Activated CD4-positive, CD25-positive, alpha-beta regulatory T cell (primary cell): ENCODE measurements at places on chromosomes 7 and 10.

- no peak for DNase-seq
Observed at GRCh38 chr7:27960415-27960814, 220.2 kb downstream of the JAZF1 start.

DNA sequence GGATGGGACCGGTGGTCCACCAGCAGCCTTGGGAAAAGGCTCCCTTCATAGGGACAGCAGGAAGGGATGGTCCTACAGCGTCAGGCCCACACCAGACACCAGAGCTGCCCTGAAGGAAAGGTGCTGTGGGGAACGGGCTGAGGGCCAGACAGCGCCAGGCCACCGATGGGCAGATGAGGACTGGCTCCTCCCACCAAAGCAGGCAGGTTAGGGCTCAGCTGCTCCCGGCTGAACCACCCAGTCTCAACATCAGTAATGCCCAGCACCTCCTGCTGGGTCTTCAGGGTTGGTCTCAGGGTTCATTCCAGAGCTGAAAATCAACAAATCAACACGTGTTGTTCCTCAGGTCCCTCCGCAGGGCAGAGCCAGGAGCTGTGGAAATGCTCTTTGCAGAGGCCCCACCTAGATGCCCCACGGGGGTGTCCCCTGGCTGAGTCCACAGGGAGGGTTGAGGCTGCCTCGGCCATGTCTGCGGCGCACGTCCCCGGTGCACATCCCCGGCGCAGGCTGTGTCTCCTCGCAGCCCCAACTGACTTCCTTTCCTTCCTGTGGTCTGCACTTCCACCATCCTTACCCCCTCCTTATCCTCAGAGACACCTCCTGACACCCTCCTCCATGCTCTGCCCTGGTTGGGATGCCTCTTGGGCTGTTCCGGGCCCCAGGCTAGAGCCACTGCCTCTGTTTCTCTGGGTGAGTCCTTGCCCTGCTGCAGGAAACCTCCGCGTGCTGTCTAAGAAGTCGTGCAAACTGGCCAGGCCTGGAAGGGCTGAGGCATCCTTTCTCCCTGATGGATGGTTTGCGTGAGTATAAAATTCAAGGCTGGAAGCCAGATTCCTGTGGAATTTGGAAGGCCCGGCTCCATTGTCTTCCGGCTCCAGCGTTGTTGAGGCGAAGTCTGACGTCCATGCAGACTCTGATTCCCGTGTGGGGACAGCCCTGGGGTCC lies 32.8 kb upstream of the CFAP46 start:
- DNase-seq, result no peak

DNA sequence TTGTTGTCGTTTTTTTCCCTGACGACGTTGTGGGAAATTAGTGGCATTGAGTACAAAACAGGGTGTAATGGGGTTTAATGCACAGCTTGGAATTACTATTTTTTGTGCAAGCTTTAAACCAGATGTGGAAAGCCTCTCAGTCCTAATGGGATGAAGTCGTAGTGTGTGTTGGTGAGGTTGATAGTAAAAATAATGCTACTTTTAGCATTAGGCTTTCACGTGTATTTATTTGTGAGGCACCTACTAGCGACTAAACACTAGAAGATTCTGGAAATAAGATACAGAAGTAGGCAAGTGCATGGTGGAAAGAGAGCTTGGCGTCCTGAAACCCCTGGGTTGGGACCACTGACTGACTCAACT lies 588 bp upstream of the ORC5 start:
- no peak for DNase-seq

- no peak for DNase-seq
Observed at GRCh38 chr7:10225275-10225674, 748.4 kb upstream of the PHF14 start.

DNA sequence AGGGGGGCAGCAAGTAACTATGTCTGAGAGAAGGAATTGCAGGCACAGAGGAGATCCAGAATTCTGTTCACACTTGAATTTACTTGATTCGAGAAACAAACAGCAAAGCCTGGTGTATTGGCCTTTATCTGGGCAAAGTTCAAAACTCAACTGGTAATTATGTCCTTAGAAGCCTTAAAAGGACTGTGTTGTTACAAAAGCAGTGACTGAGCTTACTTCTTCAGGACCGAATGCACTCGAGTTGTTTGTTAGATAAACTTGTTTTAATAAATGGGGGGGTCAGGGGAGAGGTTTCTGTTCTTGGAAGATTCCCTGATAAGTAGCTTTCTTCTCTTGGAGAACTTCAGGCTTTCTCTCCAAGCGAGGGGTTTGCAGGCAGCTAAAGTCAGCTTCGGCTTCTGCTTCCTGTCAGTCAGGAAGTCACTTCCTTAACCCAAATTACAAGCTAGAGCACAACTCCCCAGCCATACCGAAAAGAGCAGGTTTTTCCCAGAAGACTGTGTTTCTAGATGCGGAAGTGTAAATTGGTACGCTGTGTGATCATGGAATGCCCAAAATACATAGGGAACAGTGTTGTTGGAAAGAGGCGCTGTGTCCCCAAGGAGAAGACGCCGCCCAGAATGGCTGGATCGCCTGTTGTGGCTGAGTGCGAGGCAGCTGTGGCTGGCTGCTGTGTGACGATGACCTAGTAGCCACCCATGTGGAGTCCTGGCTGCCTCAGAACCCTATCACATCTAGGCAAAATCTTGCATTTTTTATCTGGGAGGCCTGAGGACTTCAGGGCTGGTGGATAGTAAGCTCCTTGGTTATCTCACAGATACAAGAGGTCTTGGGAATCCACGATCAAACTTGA lies 110.4 kb downstream of the TCF7L2 start:
- no peak for DNase-seq

- no peak for DNase-seq
Observed at GRCh38 chr7:80475383-80475782, 36.5 kb downstream of the GNAT3 start.
